ENCODE measurements at places on chromosomes 1 and 21.

DNA sequence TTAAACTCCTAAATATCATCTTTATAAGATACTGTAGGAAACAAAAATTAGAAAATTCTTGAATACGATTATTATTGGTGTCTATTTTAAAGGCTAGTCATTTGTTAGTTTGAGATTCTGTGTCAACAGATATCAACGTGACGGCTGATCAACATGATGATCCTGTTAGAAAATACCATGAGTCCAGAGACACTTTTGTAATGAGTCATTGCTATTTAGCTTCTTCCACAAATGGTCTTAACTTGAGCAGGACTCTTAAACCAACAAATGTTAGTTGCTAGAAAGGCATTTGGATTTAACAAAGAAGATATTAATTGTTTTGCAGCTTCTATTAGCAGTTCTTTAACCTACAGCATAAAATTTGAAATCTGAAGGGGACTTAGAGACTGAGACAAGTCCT lies 131.2 kb downstream of the TGFB2 start:
- no peak for DNase-seq

GRCh38 chr1:214496126-214496525 lies 55.3 kb downstream of the PTPN14 start:
- no peak for DNase-seq

- no peak for DNase-seq
Observed at GRCh38 chr21:25967181-25967900, 203.2 kb downstream of the APP start.

DNA sequence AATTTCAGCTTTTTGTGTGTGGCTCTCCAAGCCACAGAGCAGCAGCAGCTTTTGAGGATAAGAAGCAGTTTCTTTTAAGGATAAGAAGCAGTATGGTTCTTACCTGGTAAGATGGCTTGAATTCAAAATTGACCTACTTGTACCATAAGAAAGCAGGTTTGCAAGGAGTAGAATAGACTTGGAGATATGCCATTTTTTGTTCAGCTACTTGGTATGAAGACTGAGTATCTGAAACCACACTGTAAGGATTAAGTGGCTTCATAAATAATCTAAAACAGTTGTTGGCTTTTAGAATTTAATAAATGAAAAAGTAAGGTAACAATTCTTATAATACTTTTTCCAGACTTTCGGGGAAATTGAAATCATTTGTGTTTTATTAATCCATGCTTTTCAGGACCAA lies 74.2 kb downstream of the ATF6 start:
- no peak for DNase-seq

DNA sequence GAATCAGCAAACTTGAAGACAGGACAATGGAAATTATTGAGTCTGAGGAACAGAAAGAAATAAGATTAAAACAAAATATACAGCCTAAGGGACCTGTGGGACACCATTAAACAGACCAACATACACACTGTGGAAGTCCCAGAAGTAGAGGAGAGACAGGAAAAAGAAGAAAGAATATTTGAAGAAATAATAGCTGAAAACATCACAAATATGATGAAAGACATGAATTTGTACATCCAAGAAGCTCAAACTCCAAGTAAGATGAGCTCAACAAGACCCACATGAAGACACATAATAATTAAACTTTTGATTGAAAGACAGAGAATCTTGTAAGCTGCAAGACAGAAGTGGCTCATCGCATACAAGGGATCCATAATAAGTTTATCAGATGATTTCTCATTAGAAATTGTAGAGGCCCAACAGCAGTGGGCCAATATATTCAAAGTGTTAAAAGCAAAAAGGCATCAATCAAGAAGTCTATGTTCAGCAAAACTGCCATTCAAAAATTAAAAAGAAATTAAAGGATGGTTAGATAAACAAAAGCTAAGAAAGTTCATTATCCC lies 311.3 kb upstream of the ADGRL2 start:
- no peak for DNase-seq

DNA sequence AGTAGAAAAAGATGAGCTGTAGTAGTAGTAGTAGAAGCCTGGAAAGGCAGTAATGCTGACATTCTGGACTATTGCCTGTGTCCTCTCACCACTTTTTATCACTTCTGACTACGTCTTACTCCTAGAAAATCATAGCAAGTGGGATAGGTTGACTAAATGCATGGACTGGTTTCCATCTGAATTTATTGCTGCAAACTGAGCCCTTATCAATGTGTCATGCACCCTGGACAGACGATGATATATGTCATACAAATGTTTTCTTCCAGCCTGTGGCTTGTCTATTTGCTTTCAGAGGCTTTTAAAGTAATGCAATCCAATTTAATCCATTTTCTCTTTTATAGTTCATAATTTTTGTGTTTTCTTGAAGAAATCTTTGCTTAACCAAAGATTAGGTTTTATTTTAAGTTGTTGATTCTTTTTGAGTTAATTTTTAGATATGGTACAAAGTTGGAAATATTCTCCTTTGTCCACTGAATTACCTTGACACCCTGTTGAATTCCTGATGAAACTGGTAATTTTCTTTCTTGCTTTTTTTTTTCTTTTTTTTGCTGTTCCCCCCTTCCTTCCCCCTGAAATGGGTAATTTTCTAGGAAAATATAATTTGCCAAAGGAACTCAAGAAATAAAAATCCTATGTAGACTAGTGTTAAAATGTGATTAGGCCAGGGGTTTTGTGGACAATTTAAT lies 47.1 kb downstream of the PHACTR4 start:
- DNase-seq, result no peak

DNA sequence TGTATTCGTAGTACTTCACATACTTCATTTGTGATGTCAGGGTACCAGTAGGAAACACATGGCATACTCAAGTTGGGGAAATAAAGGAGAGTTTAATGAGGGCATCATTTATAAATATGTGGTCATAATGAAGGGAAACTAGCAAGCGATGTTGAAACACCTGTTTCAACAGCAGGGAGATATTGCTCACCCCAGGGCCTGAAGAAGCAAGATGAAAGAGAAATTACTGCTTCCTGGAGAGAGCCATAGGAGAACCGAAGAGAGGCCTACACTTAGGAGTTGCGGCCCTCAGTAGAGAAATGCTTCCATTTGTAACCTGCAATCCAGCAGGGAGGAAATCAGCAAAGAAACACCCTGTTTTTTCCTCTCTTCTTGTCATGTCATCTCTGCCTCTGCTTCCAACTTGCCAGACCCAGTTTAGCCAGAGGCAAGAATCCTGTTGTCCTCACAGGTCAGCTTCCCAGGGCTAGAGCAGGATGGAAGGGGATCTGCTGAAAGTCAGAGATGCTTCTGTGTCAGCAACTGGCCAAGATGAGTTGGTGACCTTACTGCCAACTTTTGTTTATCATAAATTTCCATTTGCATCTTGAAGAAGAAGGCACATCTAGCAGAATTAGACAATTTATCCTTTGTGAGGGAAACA lies 67.6 kb upstream of the TSPAN2 start:
- DNase-seq, result no peak

GRCh38 chr1:57835620-57836019 lies 411.8 kb upstream of the DAB1 start:
- DNase-seq, result no peak

DNA sequence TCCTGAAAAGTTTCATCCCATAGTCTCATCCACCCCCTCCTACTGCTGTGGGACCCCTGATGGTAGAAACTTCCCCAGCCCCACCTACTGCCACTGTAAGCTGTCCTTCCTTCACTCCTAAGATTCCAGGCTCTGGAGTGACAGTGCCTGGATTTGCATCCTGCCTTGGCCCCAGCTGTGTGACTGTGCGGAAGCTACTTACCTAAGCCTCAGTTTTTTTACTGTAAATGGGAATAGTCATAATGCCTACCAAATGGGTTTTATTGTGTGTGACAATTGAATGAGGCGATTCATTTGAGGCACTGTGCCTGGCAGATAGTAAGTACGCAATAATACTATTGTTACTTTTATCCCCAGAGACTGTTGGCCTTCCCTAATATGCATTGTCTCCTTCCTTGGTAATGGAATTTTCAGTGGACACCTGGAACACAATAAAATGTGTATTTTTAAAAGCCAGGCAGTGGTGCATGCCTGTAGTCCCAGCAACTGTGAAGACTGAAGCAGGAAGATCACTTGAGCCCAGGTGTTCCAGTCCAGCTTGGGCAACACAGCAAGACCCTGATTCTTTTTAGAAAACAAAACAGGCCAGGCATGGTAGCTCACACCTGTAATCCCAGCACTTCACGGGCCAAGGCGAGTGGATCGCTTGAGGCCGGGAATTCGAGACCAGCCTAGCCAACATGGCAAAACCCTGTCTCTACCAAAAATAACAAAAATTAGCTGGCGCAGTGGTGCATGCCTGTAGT lies 55.0 kb upstream of the ZNF326 start:
- no peak for DNase-seq

GRCh38 chr21:29155118-29155932 lies 24.9 kb downstream of the MAP3K7CL start:
- DNase-seq, result no peak

DNA sequence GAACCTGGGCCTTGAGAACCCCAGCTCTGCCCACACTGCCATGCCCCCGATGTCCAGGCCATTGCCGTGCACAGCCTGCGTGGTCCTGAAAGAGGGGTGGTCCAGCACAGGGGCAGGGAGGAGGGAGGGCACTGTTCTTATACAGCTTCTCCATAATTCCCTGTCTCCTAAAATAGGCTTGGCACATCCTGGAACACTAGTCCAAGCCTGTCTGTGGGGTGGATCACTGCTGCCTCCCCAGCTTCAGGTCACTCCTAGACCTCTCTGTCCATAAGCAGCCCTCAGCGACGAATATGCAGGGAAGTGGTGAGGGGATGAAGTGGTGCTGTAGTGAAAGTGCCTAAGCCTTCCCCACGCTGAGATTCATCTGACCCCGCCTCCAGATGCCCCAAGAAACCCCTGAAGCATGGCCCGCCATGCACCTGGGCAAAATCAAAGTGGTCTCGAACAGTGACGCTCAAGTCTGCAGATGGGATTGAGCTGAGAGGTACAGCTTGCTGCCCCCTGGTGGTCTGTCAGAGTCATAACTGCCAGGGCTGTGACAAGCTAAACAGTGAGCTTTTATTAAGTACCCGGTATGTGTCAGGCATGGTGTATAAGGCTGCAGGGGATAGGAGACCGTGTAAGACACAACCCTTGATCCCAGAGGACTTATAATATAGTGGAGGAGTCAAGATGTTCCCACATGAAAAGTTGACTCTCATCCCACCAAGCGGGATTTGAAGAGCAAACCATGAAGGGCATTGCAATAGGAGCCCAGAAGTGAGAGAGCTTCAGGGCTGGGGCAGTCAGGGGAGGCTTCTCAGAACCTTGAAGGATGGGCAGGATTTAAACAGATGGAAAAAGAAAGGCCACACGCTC lies 66.6 kb downstream of the FAM163A start:
- DNase-seq, result peak; percentile 51

DNA sequence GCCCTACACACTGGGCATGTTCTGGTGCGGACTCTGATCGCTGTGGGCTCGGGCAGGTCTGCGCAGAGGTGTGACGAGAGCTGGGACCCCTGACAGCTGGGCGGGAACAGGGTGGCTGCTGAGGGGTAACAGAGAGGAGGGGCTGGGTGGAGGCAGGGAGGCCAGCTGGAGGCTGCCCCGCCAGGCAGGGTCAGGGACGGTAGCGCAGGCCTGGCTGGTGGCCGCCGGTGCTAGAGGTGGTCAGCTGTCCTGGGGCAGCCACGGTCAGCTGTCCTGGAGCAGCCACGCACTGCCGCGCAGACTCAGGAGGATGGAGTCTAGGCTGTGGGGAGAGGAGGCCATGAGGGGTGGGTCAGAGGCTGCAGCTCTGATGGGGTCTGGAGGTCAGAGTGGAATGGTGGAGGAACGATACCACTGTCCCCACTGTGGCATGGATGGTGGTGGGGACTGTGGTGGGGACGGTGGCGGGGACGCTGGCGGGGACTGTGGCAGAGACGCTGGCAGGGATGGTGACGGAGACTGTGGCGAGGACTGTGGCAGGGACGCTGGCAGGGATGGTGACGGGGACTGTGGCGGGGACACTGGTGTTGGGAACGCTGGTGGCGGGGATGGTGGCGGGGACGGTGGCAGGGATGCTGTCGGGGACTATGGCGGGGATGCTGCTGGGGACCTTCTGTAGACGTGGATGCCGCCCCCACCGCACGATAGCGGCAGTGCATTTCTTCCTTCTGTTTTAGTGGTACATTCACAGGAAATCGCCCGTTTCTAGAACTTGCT lies 21.3 kb upstream of the LRRC3 start:
- no peak for DNase-seq

- no peak for DNase-seq
Observed at GRCh38 chr21:44533891-44534627, 5.9 kb downstream of the KRTAP10-1 start.

GRCh38 chr1:198272492-198272891 lies 115.7 kb downstream of the NEK7 start:
- DNase-seq, result no peak

DNA sequence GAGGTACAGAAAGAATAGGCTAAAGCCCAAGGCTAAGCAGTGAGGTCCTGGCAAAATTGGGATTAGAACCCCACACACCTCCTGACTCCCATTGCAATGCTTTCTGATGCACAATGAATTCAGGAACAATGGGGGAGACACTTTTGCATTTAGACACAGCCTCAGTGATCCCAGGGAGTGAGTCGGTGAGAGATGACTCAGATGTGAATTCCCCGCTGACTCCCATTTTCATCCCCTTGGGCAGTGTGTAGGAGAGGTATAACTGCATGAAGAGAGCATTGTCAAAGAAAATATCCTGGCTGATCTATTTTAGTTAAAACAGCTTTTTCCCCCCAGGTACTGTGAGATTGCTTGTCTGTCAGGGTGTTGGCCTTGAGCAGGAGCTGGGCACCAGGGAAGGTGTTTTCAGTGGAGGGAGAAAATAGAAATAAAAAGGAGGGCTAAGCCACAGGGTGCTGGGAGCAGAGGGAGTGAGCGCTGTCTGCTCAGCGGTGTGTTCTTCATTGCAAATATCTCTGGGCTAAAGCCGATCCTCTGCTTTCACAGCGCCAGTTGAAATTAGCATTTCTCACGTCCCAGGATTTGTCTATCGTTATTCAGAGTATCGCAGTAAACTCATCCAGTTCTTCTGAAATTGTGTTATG lies 247.7 kb upstream of the PTBP2 start:
- DNase-seq, result no peak

- DNase-seq, result no peak
Observed at GRCh38 chr1:86153836-86154235, 2.7 kb downstream of the COL24A1 start.

DNA sequence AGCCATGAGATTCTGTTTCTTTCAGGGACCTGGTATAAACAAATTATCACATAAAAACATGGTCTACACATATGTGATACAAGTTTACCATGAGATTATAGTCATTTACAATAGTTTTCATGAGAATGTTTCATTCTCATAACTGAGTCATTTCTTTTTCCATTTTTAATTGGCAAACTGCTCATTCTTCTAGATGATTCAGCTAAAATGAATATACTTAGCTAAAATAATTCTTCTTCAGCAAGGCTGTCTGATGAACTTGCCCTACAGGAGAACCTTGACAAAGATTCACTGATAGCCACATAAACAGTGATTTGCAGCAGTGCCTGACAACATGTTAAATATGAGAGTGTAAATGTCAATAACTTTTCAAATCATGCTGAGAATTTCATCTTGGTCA lies 253.2 kb downstream of the FMN2 start:
- no peak for DNase-seq

- DNase-seq, result no peak
Observed at GRCh38 chr21:34790341-34790740, 121.5 kb downstream of the CLIC6 start.

- DNase-seq, result peak; percentile 19
Observed at GRCh38 chr1:226457307-226457712, 49.4 kb upstream of the PARP1 start.

All from stimulated activated CD4-positive, alpha-beta T cell treated with anti-CD3 and anti-CD28 coated beads, Interleukin-4, amount 100 ng/mL, for 4 hours (primary cell).